ENCODE measurements at places on chromosomes 7 and 10. TPM values are rescaled to one million over a fixed set of nuclear protein-coding genes. Genes with fewer than 3 reads are reported as not detected.

DNA sequence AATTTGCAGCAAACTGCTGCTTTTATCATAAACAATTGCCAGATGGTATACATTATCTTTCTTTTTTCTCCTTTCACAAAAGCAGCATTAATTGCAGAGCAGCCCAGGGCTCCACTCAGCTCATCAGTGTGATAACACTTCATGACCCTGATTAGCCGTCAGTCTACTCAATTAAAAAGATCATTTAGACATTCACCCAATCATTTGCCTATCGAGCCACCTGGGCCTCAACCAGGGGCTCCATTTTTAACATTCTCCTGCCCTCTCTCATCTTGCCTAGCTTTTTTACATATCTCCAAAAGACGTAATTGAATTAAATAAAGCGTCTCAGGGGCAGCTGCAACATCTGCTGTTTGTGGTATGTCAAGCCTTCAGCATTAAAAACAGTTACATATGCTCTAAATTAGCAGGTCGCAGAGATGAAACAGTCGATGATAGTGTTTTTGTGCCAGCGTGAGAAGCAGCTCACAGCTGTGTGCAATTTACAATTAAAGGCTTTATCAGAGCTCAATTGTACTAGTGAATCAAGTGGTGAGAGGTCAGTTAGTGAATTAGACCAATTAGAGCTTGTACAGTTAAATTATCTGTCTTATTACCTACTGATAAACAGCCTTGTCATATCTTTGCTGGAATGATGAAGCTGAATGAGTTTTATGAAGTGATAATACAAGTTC lies 522.5 kb downstream of the ETV1 start:
- no peak for DNase-seq

DNA sequence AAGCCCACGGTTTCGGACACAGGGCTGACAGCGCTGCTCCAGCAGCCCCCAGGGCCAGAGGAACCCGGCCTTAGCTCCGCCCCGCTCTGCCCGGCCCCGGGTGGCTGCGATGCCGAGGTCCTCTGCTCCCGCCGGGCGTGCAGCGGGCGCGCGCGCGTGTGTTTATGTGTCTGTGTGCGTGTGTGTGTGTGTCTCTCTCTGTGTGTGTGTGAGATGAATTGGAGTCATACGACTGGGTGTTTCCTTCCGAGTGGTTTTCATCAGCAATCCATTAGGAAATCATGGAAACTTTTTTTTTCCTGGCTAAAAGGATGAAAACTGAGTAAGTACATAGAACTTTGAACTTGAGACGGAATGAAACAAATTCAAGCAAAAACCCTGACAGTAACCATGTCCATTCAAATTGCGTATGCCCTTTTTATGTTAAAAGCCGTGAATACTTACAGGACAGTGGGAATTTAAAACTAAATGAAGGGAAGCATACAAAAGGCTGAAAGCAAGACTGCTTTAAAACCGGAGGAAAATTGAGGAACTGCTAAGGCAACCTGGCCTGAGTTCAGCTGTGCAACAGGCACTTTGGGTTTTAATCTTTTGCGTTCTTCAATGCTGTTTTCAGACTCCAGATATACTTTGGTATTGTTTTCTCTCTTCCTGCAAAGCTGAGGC lies at the start of gene CPED1:
TSS of gene CPED1 (plus strand) at position 121 of the 666 bp plus-strand sequence. CDS start 911 bp downstream, outside the sequence.
- DNase-seq, result peak; percentile 83

DNA sequence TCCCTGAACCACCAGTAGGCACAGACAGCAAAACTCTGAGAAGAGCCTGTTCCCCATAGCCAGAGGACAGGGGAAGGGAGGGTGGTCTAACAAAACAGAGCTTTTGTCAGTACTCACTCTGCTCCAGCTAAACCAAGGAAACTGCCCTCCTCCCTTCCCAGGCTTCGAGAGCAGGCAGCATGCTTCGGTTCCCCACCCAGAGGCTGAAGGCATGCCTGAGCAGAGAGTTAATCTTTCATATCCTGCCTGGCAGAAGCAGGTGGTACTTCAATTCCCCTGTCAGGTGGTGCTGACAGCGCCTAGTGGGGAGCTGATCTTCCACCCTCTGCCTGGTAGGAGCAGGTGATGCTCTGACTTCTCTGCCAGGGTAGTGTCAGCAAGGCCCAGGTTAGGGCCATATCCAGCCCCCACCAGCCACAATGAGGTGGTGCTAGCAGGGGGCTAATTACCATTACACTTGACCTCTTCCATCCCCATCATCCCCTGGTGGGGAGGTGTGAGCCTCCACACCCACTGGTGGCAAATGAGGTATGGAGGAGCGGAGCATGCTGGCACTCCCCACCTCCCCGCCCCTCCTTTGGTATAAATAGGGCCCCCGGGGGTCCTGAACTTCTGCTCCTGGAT lies 35.1 kb downstream of the SDK1 start:
- DNase-seq, result no peak

GRCh38 chr10:49368256-49368655 lies 27.6 kb downstream of the DRGX start:
- DNase-seq, result no peak

GRCh38 chr7:142956951-142957623 lies 5.1 kb downstream of the KEL start:
- no peak for DNase-seq

DNA sequence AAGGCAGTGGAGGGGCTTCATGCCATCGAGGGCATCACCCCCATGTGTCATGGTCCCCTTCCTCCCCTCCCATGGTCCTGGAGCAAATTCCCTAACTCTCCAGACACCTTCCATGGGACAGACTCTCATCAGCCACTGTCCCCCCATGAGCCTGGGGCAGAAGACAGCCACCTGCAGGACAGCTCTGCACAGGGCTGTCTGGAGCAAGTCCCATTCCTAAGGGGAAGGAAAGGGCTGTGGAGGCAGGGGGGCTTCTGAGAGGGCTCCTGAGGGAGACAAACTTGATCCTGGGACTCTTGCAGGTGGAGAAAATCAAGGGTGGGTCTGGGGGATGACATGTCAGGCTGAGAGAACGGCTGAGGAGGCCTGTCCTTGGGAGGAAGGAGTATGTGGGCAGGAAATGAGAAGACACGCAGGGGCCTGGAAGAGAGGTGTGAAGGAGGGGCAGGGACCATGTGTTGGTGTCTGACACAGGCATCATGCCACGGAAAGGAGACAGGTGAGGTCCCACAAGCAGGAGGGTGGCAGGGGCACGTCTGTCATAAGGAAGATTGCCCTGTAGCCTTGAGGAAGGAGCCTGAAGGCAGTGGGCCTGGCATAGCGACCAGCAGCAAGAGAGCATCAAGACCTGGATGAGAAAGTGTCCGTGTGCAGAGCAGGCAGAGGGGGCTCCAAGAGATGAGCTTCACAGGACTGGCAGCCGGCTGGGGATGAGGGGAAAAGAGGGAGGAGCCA lies 14.4 kb upstream of the GDF10 start:
- DNase-seq, result no peak

DNA sequence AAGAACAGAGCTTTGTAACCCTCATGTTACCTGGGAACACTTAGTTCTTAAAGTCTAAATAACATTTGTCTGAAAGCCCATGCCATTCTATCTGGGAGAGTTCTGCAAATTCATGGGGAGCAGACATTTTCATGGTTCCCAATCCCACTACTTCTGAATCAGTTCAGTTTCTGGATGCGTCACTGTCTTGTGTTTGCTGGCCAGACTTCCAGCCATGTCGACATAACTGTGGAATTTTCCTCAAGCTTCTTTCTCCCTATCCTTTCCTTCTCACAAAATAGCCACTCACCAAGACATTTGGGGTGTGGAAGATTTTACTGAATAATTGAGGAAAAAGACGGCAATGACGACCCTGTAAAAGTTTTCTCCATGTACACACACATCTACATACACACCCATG lies 272.5 kb downstream of the NEBL start:
- DNase-seq, result peak; percentile 40

GRCh38 chr10:119469325-119469707 lies 73.2 kb downstream of the RGS10 start:
- no peak for DNase-seq

DNA sequence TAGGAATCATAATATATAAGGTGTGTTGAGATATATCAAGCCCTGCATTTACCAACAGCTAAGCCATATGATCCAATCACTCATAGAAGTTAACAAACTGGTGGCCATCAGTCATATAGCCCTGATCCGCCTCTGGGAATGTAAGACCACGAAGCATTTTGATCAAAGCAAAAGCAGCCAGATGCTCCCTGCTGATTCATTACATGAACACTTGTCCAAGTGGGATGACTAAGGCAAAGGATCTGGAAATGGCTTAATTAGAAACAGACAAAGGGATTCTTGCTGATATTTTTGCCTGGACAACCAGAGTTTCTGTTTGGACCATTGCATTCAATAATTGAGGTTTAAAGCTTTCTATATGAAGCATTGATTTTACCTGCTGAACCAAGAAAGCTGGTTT lies 535.5 kb downstream of the GPAM start:
- no peak for DNase-seq

- DNase-seq, result no peak
Observed at GRCh38 chr7:21579341-21580072, 36.7 kb downstream of the DNAH11 start.

- no peak for DNase-seq
Observed at GRCh38 chr7:95737828-95738505, 34.4 kb upstream of the DYNC1I1 start.

DNA sequence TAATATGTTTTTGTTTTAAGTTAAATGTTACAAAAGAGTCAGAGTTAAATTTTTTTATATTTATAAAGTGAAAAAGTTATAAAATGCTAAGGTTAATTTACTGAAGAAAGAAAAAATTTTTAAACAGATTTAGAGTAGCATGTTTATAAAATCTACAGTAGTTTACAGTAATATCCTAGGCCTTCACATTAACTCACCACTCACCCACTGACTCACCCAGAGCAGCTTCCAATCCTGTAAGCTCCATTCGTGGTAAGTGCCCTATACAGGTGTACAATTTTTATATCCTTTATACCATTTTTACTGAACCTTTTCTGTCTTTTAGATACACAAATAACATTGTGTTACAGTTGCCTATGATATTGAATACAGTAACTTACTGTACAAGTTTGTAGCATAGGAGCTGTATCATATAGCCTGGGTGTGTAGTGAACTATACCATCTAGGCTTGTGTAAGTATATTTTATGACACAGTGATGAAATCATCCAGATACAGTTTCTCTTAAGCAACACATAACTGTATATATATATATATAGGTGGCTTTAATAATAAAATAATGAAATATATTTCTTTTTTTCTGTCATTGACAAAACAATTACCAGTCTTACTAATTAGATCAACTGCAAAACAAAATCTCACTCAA lies 79.6 kb downstream of the PTEN start:
- DNase-seq, result no peak

DNA sequence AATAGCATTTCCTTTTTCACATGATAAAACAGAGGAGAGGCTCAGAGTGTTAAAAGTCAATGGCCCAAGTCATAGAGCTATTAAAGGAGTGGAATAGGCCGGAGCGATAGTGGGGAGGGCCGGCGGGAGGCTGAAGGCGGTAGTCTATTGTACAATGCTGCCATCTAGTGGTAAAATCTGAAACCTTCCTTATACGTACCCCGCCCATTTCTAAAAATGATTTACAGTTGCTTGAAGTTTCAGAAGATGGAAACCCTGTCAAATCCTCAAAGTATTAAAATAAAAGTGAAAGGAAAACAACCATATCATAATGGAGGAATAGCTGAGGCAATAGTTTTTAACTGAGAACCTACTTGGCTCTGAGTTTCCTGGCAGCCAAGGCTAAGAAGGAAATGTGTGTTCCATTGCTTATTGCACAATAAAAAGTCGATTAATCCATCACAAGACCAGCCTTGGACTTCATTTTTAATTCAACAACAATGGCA lies 209.1 kb downstream of the CCSER2 start:
- peak; percentile 68 for DNase-seq

DNA sequence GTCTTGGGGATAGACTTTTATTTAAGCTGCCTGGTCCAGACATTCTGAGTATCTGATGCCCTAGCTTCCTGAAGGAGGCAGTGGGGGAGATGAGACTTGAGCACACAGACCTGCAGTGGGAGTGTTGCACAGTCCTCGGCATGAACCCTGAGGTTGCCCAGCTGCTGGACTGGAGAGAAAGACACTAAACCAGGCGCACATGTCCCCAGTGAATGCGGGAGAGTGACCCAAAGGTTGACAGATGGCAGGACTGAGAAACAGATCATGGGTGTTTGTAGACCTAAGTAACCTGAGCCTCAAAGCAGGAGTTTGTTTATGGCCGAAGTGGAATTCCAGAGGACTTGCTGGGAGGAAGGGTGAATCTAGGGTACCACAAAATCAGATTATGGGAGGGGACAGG lies 15.7 kb upstream of the MSRB2 start:
- no peak for DNase-seq

DNA sequence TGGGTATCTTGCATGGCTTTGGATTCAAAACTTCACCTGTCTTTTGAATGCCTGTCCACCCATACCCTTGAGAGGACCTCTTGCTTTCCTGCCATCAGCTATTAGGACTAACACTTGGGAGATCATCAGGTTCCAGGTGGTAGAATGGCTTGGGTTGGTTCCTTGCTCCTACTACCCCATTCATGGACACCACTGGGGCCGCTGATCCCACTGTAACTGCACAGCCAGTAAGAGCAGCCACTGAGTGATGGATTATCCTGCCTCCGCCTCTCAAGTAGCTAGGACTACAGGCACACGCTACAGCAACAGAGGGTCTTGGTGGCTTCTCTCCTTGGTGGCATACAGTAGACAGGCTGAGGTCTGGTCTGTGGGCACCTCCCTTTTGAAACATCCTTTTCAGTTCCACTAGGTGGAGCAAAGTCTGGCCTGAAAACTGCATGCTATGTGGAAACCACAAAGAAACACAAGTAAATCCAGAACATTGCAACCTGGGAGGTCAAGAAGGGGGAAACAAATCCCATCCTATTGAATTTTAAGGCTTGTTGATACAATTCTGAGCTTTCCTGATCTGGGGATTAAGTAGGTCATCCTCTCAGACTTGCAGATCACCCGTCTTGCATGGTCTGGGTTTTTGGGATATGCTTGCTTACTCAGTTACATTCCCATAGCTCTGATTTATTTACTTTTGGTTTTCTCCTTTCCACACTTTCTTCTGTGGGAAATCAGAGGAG lies 9.4 kb downstream of the WBP1L start:
- DNase-seq, result no peak

- DNase-seq, result no peak
Observed at GRCh38 chr10:12862459-12862858, 139.1 kb downstream of the CCDC3 start.

- DNase-seq, result peak; percentile 22
Observed at GRCh38 chr7:15747301-15747700, 60.8 kb upstream of the MEOX2 start.

- DNase-seq, result no peak
Observed at GRCh38 chr7:2105917-2106316, 126.8 kb downstream of the MAD1L1 start.

- DNase-seq, result no peak
Observed at GRCh38 chr7:87458148-87458547, 17.3 kb downstream of the ABCB4 start.

DNA sequence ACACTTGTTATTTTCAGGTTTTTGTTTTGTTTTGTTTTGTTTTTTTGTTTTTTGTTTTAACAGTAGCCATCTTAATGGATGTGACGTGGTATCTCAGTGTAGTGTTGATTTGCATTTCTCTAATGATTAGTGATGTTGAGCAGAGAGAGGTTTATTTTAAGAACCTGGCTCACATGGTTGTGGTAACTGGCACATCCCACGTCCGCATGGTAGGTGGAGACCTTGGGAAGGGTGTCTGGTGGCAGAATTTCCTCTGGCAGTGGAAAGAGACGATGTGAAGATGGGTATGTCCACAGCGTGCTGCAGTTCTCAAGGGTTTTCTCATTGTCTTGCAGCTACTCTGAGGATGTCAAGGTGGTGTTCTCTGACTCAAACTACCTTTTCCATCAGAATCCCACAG lies 252.2 kb downstream of the GALNT17 start:
- DNase-seq, result no peak

Gene LARP4B
- total RNA-seq, result 53.9 TPM

Gene LIPK
- not detected for total RNA-seq

Gene GLI3
- 8.1 TPM for total RNA-seq

Gene MYOZ1
- total RNA-seq, result 13.1 TPM

Gene SLIT1
- total RNA-seq, result 0.24 TPM
